Dorsolateral prefrontal cortex (tissue), 122 donors: ENCODE measurements at places on chromosomes 5 and 9. TPM values are rescaled to one million over a fixed set of nuclear protein-coding genes. Genes with fewer than 3 reads are reported as not detected.
A peak's percentile ranks its signal among the peaks of the same experiment; 100 is the strongest.

The C5orf52 gene
- total RNA-seq: not detected

- peak; percentile 54 for DNase-seq
Measured at GRCh38 chr9:76394960-76395252, 680 bp upstream of the RFK start.

The KIF24 gene
- 1.8 TPM for total RNA-seq

The HSDL2 gene
- 42.9 TPM for total RNA-seq

DNA sequence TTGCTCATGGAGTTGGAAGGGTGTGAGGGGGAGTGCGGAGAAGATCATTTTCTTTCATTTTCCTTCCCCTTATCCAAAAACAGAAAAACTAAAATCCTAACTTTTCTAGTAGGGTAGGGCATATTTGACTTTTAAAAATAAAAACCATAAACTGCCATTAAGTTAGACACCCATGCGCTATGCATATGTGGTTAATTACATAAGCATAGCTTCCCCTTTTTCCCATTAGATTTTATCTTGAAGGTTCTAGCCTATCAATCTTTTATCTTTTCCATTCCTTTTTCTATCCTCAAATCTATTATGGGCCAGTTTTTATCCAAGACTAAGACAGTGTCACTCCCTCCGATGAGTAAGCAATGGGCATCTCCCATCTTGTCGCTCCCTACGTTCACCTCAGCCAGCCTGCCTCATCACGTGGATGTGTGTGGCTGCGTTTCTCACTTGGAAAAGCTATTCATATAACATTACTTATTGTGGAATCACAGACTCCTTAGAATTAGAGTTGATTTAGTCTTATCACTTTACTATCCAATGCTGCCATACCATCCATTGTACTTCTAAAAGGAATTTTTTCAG lies 49.2 kb downstream of the PCSK5 start:
- no peak for DNase-seq

GRCh38 chr9:111095441-111095840 lies 57.2 kb upstream of the LPAR1 start:
- DNase-seq: no peak

The PCSK1 gene
- total RNA-seq: 37.8 TPM

DNA sequence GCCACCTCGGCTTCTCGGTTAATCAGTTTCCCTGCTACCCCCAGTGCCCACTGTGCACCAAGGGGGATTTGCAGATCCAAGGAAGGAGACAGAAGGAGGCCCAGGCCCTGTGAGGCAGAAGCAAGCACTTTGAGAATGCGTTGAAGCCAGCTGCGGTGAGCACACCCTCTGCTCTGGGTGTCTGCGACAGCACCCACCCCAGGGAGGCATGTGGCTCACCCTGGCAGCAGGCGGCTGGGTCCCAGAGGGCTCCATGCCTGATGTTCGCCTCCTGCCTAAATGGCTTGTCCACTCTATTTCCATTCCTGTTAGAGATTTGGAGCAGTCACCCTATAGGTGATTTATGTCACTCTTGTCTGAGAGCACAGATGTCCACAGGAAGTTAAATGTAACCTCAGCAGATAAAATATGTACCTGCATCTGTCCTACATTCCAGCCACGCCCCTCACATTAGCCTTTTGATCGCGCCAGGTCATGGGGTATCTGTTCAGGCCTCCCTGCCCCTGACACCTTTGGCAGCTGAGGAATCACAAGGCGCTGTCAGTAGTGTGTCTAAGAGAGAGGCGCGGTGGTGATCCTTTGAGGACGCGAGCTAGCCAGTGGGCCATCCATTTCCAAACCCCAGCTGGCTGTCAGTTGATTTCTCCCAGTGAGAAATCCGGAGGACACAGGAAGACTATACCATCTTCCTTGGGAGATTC lies 28.1 kb downstream of the PTGES2 start:
- DNase-seq: no peak

DNA sequence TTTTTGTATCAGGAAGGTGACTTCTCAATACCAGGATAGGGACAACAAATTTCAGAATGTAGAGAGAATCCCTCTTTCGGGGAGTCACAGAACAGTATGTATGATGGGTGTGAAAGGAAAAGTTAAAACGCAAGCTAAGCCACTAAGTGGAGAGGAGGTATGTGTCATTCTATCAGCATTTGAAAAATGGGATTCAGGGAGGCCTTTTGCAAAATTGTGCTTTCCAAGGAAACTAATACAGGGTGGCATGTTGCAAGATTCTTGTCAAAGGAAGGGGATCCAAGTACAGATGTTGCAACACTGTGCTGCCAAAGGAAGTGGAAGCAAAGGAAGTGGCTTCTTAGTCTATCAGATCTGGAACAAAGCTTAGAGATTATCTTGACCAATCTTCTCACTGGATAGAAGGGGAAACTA lies 12.6 kb upstream of the TNIP1 start:
- DNase-seq: no peak

- DNase-seq: no peak
Measured at GRCh38 chr9:76644171-76644570, 120.1 kb upstream of the PCA3 start.

GRCh38 chr9:72930828-72931227 lies 22.0 kb downstream of the ALDH1A1 start:
- no peak for DNase-seq

The OCLN gene
- total RNA-seq: 15.1 TPM
